Mesenteric fat pad (tissue), 1 donor: ENCODE measurements at places on chromosomes 5 and 9. TPM values are rescaled to one million over a fixed set of nuclear protein-coding genes. Genes with fewer than 3 reads are reported as not detected.

Gene PCDHGA2
- total RNA-seq = 3.7 TPM

- no peak for DNase-seq
Observed at GRCh38 chr9:101427957-101428655, 7.5 kb downstream of the ALDOB start.

GRCh38 chr5:669111-669841 is 23.9 kb downstream of the TPPP start:
- DNase-seq = no peak

DNA sequence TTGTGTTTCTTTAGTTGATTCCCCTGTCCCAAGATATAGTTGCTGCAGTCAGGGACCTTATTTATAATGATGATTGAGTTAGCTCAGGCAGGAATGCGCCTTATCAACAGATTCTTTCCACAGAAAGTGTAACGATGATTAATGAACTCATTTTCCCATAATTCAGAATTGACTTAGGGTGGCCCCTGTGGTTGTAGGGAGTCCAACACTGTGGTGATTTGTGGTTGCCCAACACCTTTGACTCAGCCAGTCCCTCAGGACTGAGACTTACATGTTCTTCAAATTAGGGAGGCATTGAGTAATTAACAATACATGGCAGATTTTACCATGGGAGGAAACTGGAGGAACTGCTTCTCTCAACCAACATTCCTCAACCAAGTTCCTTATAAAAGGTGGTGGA is 221.9 kb downstream of the GABRG2 start:
- no peak for DNase-seq

DNA sequence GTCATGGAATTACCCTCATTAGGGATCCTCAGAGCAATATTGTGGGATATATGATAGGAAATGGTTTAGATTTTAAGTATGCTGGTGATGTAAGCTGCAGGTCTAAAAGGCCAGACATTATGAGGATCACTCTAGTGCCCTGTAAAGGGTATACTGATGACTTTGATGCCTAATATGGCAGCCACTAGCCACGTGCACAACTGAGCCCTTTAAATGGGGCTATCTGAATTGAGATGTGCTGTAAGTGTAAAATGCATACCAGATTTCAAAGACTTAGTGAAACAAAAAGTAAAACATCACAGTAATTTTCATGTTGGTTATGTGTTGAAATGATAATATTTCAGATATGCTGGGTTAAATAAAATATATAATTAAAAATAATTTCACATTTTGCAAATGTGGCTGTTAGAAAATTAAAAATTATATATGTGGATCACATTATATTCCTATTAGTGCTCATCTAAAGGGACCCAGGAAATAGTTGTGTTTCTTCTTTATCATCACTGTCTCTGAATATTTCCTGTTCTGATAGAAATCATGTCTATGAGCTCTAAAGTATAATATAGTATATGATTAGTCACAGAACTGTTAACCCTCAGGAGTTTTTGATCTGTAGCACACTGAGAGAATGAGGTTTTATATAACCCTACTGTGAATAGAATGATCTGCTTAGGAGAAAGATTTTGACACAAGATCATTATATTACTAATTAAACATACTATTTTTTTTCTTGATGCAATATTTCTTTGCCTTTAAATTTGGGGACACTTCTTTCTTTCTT is 50.1 kb downstream of the OSTF1 start:
- no peak for DNase-seq

GRCh38 chr9:3177936-3178335 is 334.0 kb upstream of the PUM3 start:
- DNase-seq = no peak

Gene C9
- not detected for total RNA-seq

DNA sequence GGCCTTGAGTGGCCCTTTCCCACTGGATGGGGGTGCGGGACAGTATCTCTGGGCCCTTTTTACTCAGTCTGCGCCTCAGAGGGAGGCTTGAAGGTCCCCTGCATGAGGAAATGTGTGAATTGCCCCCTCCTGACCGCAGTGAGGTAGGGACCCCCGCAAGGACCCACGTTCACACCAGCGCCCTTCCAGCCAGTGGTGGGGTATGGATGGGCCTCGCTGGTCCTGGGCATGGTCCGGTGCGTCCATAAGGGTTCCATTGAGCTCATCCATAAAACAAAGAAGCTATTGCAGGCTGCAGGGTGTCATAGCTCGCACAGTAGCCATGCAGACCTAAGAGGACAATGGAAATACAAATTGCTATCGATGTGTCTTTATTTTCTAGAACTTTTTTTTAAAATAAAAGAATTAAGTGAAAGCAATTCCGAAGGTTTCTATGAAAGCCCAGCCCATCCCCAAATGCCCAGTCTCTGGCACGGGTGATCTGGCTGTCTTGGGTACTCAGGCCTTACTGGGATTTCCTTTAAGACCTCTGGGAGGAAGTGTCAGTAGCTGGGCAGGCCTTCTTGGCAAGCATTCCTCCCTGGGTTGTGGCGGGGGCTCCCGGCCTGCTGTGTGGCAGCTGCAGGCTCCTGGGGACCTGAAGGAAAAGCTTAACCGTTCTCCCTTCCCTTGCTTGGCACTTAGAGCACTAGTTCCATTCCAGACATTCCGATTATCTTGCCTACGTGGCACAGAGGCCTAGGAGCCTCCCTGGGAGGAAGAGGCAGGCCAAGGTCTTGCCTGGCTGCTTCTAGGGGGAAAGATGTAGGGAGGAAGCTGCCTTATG is 1.5 kb upstream of the SEMA5A start:
- no peak for DNase-seq

DNA sequence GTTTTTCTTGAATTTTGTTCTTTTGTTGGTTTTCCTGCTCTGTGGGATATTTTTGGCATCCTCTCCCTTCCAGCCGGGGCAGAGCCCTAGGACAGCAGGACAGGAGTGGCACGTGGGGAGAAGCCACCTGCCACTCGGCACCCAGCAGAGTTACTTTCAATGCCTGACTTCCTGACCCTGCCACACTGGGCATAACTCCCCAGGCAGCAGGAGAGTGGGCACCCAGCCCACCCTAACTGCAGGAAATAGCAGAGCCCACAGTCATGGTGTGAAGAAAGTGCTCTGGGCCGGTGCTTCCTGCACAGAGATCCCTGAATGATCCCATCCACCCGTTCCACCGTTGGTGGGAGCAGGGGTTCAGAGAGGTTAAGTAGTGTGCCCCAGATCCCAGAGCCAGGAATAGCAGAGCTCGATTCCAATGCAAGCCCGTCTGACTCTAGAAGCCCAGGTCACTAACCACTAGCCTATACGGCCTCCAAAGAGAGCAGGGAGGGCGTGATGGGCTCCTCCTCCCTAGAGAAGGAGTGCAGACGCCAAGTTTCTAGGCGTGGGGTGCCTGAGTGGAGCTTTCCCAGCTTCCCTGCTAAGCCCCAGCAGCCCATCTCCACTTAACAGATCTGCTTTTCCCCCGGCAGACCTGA is 8.1 kb upstream of the NUP214 start:
- DNase-seq = no peak

DNA sequence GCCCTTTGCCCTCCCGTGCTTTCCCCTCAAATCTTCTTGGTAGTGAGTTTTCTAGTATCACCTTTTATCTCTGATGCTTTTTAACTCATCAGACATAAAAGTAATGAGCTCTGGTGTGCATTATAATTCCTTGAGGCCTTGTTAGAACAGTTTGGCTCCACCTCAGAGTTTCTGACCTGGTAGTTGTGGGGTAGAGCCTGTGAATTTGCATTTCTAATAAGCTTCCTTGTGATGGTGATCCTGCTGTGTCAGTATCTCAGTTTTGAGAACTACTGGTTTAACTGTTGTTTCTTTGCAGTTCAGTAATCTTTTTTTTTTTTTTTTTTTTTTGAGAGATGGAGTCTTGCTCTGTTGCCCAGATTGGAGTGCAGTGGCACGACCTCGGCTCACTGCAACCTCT is 31.1 kb downstream of the UBE2D2 start:
- DNase-seq = peak; percentile 2

DNA sequence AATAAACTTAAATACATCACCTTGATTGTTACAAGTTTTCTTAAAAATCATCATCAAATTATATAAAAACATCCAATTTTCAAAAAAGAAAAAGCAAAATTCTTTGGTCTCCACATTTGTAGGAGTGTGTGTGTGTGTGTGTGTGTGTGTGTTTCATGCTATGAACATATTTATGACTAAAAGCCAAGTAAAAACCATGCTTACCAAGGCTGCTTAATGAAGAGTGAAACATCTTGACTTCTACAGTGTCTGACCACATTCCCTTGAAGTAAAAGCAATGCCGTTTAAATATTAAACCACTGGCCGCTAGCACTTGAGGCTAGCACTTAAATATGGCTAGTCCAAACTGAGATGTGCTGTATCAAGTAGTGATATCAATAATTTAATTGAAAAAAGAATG is 549.1 kb upstream of the CCNG1 start:
- DNase-seq = no peak

GRCh38 chr5:172440486-172440885 is 13.8 kb downstream of the SH3PXD2B start:
- no peak for DNase-seq

Gene UNC5A
- total RNA-seq = 0.29 TPM

DNA sequence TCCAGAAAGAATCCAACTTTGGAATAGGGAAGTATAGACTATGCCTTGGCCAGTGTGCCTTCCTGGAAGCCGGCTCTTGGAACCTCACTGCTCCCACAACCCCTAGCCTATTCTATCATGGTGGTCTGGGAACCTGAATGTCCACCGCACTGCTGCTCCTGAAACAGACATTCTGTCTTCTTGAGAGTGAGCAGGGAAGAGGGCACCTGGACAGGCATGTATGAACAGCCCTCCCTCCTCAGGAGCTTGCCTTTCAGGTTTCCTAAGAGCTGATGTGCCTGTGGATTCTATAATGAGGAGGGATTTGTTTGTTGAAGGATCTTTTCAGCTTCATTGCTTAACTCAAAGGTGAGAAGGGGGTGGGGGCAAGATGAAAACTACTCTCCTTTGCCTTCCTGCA is 55.1 kb upstream of the XPA start:
- no peak for DNase-seq

- no peak for DNase-seq
Observed at GRCh38 chr5:142717582-142718215, 31.8 kb upstream of the FGF1 start.

DNA sequence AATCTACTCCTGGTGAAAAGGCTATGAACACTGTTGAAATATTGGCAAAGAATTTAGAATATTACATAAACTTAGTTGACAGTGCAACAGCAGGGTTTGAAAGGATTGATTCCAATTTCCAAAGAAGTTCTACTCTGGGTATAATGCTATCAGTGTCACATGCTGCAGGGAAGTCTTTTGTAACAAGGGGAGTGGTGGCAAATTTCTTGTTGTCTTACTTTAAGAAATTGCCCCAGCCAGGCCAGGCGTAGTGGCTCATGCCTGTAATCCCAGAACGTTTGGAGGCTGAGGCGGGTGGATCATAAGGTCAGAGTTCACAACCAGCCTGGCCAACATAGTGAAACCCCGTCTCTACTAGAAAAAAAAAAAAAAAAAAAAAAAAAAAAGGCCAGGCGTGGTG is 86.3 kb upstream of the OTULINL start:
- no peak for DNase-seq

Gene KIF4B
- not detected for total RNA-seq

Gene OTP
- total RNA-seq = not detected

GRCh38 chr9:99595796-99596195 is 225.9 kb upstream of the NR4A3 start:
- DNase-seq = no peak

- DNase-seq = no peak
Observed at GRCh38 chr5:106241409-106241808, 1429.3 kb downstream of the EFNA5 start.

DNA sequence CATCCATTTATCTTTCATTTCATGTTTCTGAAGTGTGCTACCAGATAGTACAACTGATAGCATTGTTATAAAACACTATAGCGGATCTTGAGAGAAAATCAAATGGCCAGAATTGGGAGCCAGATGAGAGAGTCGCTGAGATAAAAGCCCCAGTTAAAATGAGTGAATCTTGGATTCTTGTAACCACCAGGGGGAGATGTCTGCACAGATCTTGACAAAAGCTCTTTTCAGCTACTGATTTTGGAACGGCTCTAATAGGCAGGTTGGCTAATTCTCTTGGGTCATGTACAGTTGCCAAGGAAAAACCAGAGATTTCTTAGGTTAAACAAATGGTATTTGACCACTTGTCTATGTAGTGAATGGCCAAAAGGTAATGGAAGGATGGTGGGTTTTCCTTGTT is 21.7 kb downstream of the F2RL2 start:
- no peak for DNase-seq

Gene IFNA2
- total RNA-seq = not detected

- DNase-seq = no peak
Observed at GRCh38 chr9:69623276-69623675, 48.9 kb downstream of the APBA1 start.

Gene ABLIM3
- total RNA-seq = 190 TPM

DNA sequence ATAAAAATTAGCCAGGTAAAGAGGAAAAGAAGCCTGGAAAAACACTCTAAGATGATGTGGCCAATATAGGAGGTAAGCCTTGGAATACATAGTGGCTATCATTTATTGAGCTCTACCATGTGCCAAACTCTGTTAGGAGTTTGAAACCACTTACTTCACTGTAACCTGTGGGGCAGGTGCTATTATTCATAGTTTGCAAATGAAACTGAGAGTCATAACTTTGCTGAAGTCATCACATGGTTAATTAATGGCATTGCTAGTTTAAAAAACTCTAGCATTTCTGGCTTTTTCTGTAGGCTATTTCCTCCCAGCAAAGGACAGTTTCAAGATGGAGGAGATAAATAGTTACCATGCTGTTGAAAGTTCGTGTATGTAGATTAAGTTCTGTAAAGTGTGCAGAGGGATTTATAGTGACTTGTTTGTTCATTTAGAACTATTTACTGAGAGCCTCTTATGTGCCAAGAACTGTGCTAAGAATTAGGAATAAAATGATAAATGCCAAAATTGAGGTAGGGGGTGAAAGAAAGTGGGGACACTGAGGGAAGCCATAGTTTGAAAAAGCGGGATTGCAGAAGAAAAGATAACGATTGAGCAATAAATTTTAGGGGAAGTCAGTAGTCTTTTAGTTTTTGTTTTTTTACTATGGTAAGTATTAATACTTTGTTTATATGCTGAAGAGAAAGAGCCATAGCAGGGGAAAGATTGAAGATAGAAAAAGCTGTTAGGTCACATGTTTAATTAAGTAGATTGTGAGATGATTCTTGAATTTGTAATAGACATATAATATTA is 57.2 kb downstream of the WDR70 start:
- no peak for DNase-seq

GRCh38 chr9:21505425-21506179 is 23.5 kb upstream of the IFNE start:
- DNase-seq = no peak

Gene GABRB2
- 4.8 TPM for total RNA-seq

GRCh38 chr5:56307714-56308333 is 74.7 kb upstream of the ANKRD55 start:
- no peak for DNase-seq

- DNase-seq = no peak
Observed at GRCh38 chr5:117686926-117687325, 1112.3 kb upstream of the SEMA6A start.

Gene RLN1
- total RNA-seq = not detected

GRCh38 chr5:75654693-75655295 is 43.5 kb downstream of the ANKDD1B start:
- no peak for DNase-seq
